ENCODE measurements at places on chromosomes 11 and 22.

DNA sequence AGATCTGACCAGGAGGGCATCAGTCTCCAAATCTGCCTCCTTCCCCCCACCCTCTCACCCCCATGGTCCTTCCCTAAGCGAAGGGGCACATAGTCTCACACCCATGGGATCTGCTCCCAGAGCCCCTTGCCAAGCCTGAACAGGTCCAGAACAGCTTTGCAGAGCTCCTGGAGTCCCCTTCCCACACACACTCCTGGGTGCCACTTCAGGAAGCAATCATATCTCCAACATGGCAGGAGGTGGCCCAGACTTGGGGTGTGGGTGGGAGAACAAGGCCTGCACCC is 63.0 kb downstream of the MICAL3 start:
- DNase-seq: no peak

DNA sequence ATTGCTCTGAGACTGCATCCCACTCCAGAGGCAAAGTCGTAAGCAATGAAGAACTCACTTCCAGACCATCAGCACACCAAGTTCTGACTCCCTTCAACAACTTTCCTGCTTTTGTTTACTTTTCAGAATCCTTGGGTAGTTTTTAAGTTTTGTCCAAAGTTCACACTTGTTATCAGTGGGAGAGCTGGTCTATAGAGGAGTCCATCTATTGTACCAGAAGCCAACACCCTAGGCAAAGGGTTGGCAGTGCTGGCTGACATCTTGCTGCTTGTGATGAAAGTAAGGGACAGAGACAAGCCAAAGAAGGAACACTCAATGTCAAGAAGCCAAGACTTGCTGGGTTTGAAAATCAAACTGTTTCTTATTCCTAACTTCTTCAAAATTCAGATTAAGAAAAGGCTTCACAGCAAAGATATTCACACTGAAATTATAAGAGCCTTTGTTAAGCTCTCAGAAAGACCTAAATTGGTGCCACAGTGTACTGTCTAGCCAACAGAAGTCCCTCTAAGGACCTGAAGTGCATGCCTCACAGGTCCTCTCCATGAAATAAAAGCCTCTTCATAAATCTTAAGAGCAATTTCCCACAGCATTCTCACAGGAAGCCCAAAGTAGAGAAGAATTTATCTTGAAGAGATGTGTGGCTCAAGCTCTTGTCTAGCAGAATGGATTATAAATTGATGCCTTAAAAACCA is 21.5 kb upstream of the LINC01488 start:
- DNase-seq: no peak

DNA sequence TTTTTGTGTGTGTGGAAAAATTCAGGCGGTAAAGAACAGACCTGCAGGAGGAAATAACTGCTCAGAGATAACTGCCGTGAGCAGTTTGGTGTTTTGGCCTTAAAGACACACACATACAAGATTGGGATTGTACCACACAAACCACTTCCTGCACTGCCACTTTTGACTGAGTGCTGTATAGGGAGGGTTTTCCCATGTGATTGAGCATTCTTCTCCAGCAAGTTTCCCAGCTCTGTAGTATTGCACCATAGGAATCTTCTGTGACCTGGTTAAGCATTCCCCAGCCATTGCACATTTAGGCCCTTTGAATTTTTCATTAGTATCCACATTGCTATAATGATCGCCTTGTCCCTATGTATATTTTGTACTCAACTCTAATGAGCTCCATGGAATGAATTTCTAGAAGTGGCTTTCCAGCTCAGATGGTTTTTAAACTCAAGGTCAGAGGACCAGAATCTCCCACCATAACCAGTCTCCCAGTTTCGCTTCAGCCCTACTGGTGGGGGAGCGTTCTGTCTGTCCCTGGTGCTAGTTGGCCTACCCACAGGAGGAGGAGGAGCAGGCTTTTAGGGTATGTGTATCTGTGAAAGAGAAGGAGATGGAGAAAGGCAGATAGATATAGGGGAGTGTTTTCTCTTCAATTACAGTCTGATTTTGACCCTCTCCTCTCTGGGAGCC is 9.3 kb downstream of the CD82 start:
- peak; percentile 80 for DNase-seq

DNA sequence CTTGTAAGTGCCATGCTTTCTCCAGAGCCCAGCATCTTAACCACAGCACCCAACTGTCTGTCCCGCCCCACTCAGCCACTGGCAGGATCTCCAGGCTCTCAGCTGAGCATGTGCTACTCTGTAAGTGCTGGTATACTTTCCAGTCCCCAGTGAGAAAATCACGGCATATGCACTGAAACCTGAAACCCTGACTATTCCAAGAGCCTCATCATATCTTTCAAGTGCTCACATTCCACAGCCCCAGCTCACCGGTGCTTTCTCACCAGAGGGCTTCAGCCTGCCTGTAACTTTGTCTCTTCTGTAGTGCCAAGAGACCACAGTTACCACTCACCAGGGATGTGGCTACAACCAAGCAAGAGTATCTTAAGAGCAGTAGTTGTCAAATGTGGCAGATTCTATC is 24.4 kb upstream of the PAMR1 start:
- no peak for DNase-seq

DNA sequence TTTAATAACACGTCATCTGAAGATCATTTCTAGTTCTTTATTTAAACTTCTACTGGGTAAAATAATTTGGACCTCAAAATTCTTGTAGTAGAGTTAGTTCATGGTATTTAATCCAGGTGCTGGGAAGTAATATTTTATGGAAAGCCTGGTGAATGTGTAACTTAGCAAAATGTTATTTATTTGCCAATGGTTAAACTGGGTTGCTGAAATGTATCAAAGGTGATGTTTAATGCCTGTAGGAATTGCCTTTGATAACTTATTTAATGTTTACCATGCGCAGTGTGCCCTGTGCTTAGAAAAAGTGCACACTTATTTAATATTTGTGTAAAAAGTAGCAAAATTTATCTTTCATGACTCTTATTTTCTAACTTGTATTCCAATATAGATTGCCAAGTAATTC is 11.2 kb downstream of the OR5M11 start:
- DNase-seq: no peak

- DNase-seq: peak; percentile 10
Measured at GRCh38 chr11:63915961-63916836, 765 bp downstream of the RCOR2 start.

DNA sequence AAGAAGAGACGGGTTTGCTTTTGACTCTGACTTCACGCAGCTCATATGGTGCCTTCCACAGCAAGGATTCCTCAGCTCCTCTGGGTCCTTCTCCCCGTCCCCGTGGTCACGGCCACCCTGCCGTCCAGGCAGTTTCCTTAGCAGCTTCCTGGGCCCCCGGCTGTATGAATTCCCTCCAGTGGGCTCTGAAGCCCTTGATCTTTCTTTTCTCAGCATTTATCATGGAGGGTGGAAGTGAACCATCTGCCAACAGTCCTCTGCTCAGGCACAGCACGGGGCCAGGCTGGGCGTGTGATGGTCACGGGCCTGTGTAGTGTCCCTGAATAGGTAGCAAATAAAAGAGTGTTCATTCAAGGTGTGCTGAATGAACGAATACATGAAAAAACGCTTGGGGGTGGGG is 782.4 kb downstream of the BRD1 start:
- no peak for DNase-seq

GRCh38 chr22:42691440-42691839 is 29.2 kb downstream of the A4GALT start:
- no peak for DNase-seq

- no peak for DNase-seq
Measured at GRCh38 chr11:34264303-34265110, 93.3 kb downstream of the ABTB2 start.
